ENCODE measurements at places on chromosomes 2 and 18.

- DNase-seq, result no peak
These were observed 69.0 kb downstream of the ST6GAL2 start for GRCh38 chr2:106816974-106817373.

GRCh38 chr2:138291805-138292204, 209.8 kb upstream of the SPOPL start:
- DNase-seq, result no peak

DNA sequence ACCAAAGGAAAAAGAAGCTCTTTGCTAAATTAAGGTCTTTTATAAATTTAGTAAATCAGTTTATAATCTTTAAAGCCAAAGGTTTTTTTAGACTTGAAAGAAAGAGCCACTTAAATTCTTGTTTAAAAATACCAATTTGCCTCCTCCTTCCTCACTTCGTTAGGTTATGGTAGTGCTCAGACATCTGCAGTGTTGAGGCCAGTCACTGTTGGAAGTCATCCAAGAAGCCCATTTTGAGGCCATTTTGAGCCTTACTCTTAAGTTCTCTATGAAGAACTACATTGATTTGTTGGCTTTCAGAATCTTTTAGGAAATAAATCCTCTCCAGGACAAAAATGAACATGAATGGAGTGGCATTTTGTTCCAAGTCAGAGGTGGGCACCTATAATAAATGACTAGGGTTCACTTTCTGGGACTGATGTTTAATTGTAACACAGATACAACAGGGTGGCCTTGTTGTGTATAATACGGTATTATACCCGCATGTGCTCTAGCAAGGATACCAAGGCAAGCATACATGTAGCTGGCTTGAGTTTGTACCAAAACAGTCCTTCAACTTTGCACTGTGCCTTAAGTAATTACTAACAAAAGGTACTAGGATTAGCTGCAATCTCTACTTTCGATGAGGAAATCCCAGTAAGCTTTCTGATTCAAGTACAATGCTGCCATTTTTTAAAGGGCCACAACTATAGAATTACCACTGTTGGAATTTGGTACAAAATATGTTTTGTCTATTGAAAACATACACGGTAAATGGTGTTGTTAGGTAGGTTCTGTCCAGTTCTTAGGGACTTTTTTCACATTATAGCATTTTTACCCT, 22.8 kb downstream of the SLC66A3 start:
- DNase-seq, result peak; percentile 38

- peak; percentile 9 for DNase-seq
These were observed 288.9 kb downstream of the XIRP2 start for GRCh38 chr2:167177196-167177595.

- DNase-seq, result no peak
These were observed 339.5 kb downstream of the GULP1 start for GRCh38 chr2:188631037-188631809.

DNA sequence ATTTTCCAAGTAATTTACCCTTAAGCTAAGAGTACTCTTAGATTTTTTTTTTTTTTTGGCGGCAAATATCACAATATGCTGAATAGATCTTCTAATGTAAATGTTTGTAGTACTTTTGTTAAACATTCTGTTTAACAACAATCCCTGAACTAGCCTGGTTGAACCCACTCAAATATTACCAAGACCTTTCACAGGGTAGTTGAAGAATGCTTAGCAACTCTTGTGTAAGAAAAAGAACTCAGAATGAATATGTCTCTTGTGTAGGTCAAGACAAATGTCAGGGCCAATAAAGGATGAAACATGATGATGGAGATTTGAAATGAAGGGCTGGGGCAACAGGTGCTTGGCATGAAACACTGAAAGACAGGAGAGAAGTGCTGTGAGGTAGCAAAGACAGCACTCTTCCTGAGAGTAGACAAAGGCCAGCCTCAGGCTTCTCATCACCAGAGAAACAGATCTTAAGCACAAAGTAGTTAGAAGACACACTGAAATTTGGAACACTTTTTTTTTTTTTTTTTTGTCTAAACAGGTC, 597.3 kb downstream of the ERBB4 start:
- DNase-seq, result no peak

- peak; percentile 85 for DNase-seq
These were observed 819 bp upstream of the KLF11 start for GRCh38 chr2:10042301-10043161.

- no peak for DNase-seq
These were observed 87.8 kb downstream of the PDE11A start for GRCh38 chr2:177984749-177985148.

DNA sequence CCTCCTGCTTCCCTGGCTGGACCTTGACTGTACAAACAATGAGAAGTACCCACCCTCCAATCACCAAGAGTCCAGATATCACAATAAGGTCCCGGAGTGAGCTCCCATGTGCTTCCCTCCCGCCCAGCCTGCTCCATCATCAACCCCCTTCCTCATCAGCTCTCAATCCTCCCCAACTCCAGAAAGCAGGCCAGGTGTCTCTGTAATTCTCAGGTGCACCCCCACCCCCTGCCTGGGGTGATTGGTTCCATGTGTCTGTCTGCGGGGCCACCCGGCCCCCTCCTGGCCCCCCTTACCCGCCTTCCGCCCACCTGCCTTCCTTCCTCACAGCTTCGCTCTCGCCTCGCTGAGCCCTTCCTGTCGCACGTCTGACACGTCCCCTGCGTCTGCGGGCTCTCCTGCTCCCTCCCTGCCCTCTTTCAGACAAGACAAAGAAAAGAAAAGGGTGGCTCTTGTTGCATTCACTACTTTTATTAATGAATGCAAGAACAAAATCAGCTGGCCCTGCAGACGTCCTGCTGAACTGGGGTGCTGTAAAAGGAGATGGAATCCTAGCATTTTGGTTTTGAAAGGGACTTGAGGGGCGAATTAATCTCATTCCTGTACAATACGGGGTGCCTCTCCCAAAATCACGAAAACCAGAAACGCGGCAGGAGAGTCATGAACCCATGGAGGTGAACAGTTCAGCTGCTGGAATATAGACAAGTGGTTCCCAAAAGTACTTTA, 26.5 kb upstream of the IGFBP2 start:
- DNase-seq, result no peak

GRCh38 chr2:108316461-108317258, 28.0 kb downstream of the SULT1C2 start:
- no peak for DNase-seq

- no peak for DNase-seq
These were observed 971 bp upstream of the FBXO41 start for GRCh38 chr2:73285159-73285739.

DNA sequence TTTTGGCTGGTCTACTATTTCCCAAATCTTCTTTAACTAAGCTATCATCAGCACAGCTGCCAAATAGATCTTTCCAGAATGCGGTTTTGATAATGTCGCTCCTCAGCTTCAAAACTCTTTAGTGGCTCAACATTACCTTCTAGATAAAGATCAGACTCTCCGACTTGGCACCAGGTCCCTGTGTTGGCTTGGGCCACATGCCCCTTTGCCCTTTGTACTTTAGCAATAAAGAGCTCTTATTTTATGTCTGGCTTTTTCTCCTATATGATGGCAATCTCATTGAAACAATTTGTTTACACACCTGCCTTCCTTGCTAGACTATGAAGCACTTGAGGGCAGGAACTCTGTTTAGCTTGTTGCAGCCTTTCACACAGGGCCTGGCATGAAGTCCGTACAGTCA, 128.9 kb upstream of the GATA6 start:
- DNase-seq, result no peak

DNA sequence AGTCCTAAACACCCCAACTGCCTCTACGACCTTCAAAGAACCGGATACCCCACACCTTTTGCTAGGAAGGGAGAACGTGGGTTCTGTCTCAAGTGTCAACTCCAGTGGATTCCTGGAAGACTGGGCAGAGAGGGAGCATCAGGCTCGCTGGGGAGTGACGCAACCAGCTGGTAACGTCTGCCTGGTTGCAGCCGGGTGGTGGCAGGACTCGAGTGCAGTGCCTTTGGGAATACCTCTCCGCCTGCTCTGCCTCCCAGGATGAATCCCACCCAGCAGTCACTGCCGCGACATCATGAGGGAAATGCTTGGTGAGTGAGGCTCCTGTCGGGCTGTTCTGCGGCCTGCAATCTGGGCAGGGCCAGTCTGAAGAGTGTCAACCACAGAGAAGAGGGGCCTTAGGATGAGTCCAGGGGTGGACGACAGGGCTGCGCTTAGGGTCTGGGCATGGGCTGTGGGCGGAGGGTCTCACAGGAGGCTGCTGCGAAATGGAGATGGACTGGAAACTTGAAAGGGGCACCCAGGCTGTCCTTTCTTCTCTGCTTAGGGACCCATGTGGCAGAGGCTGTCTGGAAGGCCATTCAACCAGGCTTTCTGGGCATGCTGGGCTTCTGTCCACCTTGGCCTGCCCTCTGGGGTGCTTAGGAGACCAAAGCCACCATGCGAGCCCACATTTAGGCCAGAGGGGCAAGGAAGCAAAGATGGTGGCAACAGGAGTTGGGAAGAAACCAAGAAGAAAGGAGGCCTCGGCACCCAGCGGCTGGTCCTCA, 12.9 kb downstream of the GPR17 start:
- no peak for DNase-seq

GRCh38 chr2:188444106-188444835, 152.6 kb downstream of the GULP1 start:
- no peak for DNase-seq

DNA sequence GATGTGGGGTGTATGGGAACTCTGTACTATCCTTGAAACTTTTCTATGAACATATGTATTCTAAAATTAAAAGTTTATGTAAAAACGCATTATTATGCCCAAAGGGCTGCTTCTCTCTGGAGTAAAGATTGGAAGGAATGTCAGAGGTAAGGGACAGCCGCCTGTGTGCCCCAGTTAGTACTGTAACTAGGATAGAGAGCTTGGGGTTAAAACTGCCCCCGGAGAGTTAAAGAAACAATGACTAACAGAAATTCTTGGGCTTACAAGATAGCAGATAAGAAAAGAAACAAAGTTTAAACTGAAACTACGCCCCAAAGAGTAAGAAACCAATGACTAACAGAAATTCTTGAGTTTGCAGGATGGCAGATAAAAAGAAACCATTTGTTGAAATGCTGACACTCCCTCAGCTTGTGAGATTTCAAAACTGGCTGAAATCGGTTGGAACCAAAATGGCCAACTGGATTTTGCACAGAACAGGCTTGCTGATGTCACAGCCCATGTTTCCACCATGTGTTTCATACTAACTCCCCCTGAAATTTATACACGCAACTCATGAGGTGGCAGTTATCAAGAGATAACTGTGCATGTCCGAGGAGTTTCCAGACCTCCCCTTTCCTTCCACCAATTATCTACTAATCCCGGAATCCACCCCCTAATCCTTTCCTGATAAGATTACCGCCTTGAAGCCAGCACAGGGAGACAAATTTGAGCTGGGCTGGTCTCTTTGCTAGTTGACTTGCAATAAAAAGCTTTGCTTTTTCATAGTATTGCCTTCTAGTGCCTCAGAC, 8.7 kb upstream of the TXNDC2 start:
- peak; percentile 77 for DNase-seq

GRCh38 chr2:15995603-15996002, 55.3 kb downstream of the MYCN start:
- DNase-seq, result no peak

DNA sequence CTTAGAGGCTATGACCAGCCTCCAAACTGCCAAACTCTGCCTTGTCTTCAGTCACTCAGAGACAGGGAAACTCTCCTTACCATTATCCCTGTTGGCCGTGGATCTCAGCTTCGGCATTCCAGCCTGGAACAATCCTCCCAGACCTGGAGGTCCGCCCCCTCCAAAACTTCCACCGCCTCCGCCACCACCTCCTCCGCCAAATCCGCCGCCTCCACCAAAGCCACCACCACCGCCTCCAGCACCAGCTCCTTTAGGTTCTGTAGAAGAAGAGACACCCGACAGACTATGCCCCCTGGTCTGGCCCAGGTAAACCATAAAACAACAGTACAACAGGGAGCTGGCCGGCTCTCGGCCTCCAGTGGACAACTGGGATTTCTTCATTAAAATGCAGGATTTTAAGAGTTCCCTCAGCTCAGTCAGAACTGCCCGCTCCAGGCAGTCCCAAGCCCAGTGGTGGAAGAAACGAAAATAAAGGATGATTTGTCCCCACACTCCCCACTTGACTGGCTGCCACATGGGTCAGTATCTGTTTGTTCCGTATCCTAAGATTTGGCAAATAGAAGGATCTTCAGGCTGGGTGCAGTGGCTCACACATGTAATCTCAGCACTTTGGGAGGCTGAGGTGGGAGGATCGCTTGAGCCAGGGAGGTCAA, 22.4 kb downstream of the WIPF1 start:
- DNase-seq, result no peak

GRCh38 chr2:140199312-140199711, 1419.1 kb upstream of the NXPH2 start:
- no peak for DNase-seq

- DNase-seq, result no peak
These were observed 317.5 kb upstream of the TRIB2 start for GRCh38 chr2:12399240-12399639.

GRCh38 chr2:136957044-136957443, 191.7 kb downstream of the THSD7B start:
- no peak for DNase-seq

- no peak for DNase-seq
These were observed 392.8 kb downstream of the TNS1 start for GRCh38 chr2:217609952-217610351.

DNA sequence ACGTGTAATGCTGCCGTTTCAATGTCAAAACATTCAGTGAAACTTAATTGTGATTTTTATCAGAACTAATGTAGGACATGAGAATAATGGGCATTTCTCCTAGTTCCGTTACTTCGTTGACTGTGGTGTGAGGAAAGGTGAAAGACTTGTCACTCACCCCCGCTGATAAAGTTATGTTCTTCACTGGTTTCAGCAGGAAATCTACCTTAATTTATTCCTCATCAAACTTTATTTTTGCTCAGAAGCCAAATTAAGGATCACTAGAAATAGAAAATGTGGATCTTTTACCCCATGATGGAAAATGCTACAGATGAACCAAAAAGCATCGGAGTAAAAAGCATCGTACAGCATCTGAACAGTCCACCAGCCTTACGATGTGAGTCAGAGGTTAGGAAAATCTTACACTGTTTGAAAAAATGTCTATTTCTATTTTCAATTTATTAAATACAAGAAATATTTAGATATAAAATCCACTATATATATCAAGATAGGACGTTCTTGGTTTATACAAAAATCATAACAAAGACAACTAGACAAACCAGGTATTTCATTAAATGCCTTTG, 1.0 kb upstream of the ROCK1 start:
- DNase-seq, result no peak

GRCh38 chr2:176508984-176509740, 239.9 kb downstream of the MTX2 start:
- no peak for DNase-seq

- no peak for DNase-seq
These were observed 171.7 kb upstream of the ETAA1 start for GRCh38 chr2:67225287-67225973.
